ENCODE measurements at places on chromosomes 16 and 17.

DNA sequence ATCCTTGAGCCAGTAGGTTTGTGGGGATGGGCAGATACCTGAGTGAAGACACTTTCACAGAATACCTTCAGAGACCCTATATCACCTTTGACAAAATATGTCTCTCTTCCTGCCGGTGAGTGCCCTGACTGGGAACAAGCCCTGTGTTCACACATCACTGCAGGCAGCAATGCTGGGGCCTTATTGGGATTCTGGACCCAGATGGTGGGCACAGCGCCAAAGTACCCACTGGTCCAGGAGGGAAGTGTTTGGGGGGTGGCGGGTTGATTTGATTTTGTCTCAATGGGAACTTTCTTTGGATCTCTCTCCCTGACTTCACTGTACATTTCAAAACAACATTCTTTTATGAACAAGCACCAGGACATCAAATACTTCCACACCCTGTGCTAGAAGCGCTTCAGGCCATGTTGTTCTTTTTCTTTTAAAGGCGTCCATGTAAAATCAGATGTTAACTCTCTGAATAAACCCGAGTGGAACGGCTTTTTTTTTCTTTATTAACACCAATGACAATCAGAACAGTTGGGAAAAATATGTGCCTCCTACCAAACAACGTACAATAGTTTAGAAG is 62.4 kb upstream of the AKTIP start:
- no peak for DNase-seq

DNA sequence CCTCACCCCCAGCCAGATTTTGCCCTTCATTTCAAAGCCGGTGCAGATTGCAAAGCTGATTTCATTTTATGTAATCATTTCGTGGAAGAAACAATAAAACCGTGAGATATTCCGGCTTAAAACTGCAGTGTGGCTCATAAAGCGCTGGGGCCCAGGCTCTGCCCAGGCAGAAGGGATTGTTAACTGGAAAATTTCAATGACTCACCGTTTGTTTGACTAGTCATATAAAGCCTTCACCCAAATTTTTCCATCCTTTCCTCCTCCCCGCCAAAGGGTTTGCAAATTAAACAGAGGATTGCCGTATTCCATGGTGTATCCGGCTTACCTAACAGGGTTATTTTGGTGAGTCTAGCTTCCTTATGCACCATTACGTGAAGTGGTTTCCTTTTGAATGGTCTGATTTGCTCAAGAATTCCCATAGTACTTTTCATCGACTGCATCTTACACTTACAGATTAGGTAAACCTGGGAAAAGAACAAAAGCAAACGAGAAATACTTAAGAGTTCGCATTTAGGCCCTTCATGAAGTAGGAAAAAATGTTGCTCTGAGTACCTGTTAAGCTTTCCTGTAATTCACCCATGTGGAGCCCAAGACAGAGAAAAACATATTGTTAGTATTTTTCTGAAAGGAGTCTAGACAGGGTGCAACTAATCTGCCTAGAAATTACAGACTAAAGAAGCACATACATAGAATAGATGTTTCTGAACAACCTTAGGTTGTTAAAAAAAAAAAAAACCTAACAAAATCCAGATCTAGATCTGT is 949 bp upstream of the GSPT1 start:
- no peak for DNase-seq

- DNase-seq, result no peak
Observed at GRCh38 chr17:63492940-63493339, 16.1 kb downstream of the ACE start.

DNA sequence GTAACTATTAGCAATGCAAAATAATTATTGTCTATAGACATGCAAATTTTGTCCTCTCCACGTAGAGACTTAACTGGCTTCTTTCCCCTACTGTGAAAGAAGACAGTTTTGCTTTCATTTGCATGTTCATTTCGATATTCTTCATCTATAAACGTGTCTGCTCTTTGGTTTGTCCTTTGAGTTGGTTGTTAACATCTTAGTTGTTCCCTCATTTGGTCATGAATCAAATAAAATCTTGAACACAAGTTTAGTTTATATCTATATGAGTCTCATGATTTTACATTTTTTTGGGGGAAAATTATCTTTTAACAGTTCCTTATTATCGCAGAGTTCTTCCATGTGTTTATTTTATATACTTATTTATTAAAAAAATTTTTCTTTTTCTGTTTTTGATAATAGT is 214.4 kb downstream of the UTP18 start:
- DNase-seq, result no peak

- no peak for DNase-seq
Observed at GRCh38 chr17:19781488-19782458, 33.7 kb upstream of the ALDH3A1 start.

- DNase-seq, result no peak
Observed at GRCh38 chr17:79231766-79232287, 157.2 kb downstream of the ENGASE start.

DNA sequence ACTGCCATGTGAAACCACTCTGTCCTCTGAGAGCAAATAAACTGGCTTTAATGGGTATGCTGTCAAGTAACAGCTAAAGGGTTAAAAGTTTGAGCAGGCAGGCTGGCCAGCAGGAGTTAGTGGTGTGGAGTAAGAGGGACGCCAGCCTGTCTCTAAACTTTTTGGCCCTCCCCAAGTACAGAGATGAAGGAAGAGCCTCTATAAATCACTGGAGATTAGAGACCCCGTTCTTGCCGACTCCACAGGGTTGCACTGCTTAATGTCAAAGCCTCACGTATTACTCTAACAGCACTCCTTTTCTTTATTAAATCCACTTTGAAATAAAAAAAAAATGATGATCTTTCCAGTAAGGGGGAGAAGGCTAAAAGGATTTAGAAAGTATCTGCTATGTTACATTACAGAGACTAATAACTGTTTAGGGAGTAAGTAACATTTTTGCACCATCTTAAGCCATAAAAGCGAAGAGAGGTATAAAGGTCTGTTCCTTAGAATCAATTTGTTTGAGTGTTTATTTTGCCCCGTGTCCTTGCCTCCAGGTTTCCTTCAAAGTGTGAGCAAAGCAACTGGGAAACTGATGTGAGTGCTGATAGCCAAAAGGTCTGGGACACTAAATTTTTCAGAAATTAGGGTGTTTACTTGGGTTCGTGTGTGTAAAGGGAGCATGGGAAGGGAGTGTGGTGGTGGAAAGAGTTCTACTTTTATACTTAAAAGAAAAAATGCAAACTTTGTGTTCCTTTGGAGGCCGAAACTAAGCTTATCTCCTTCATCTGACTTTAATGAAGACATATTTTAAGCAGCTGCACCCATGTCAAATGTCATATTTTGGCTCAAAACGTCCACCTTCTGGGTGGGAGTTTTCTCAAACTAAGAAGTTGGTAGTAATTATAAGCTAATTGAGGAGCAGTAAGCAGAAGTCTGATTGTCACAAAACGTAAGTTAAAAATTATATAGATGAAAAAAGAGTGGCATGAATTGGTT is 109.9 kb upstream of the TBX2 start:
- no peak for DNase-seq

DNA sequence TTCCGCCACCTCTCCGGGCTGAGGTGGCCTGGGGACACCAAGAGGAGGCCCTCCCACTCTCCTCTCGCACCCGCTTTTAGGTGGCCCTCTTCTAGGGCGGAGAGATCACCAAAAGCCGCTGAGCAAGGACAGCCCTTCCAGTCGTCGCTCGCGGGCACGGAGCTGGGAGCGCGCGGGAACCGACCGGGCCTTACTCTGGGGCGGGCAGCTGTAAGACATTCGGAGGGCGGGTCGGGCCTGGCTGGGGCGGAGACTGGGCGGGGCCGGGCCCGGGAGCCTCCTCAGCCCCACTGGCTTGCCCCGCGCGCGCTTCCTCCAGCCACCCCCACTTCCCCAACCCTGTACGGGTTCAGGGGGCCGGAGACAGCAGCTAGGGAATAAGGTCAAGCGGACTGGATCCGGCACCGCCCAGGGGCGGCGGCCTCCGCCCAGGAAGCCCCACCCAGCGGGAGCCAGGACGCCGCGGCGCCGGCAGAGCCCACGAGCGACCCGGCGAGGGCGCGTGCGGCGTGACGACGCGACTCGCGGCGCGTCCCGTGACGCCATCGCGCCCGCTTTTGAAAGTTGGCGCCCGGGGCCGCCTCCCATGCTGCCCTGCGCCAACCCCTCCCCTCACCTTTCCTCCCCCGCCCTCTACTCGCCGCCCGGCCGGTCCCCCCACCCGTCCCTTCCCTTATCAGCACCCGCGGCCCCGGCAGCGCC is 351 bp upstream of the CTCF start:
- DNase-seq, result peak; percentile 98

GRCh38 chr16:27813591-27813990 is 249.9 kb downstream of the GSG1L start:
- no peak for DNase-seq

DNA sequence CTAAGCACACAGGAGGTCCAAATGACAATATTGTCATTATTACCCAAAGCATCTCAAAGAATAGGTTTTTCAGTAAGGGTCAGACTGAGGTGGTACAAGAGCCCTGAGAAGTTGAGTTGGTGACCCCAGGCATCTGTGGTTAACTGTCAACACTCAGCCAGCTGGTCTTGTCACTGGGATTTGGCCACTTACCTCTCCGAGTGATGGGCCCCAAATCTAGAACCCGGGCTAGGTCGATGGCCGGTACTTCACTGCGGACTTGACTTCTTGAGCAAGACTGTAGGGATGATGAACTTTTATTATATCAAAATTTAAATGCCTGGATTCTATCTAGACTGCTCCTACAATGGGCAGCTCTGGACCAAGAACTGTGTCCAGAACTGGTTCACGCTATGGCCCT is 11.5 kb downstream of the GP2 start:
- no peak for DNase-seq

DNA sequence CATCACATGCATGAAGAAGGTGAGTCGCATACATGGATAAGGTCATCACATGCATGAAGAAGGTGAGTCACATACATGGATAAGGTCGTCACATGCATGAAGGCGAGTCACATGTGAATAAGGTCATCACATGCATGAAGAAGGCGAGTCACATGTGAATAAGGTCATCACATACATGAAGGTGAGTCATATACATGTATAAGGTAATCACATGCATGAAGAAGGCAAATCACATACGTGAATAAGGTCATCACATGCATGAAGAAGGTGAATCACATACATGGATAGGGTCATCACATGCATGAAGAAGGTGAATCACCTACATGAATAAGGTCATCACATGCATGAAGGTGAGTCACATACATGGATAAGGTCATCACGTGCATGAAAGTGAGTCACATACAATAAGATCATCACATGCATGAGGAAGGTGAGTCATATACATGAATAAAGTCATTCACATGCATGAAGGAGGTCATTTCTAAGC is 105.1 kb upstream of the SDK2 start:
- DNase-seq, result no peak

- no peak for DNase-seq
Observed at GRCh38 chr16:19281246-19281645, 4.3 kb upstream of the CLEC19A start.

DNA sequence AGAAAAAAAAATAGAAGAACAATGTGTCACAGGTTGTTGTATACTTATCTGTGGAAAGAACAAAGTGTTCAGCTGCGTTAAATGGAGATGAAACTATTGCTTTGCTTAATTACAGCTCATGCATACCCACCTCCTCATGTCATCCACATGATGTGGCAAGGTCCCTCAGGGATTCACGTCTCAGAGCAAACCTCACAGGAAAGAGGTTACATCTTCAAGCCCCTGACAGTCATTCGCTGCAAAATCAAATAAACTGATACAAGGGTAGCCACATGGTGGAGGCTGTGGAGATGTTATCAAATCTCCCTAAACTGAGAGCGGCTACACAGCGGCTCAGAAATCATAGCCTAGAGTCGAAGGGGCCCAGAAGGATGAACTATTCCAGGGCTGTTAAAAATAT is 21.1 kb downstream of the GINS3 start:
- no peak for DNase-seq

- DNase-seq, result no peak
Observed at GRCh38 chr17:2176499-2177169, 121.7 kb downstream of the HIC1 start.

DNA sequence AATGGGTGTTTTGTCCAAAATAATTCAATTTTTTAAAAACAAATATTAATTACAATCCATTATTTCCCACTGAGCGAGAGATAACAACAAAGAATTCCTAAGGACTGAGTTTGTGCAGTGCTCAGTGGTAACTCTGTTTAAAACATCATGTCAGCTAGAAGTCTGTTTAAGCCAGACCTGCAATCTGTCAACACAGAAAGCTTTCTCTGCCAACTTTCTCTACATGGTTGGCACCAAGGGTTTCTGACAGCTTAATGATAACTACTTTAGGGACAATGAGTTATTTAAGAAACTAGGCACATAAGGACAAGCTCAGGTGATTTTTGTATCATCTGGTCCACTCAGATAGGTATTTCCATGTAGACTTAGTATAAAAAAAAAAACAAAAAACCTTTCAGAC is 81.8 kb downstream of the WDR59 start:
- no peak for DNase-seq

DNA sequence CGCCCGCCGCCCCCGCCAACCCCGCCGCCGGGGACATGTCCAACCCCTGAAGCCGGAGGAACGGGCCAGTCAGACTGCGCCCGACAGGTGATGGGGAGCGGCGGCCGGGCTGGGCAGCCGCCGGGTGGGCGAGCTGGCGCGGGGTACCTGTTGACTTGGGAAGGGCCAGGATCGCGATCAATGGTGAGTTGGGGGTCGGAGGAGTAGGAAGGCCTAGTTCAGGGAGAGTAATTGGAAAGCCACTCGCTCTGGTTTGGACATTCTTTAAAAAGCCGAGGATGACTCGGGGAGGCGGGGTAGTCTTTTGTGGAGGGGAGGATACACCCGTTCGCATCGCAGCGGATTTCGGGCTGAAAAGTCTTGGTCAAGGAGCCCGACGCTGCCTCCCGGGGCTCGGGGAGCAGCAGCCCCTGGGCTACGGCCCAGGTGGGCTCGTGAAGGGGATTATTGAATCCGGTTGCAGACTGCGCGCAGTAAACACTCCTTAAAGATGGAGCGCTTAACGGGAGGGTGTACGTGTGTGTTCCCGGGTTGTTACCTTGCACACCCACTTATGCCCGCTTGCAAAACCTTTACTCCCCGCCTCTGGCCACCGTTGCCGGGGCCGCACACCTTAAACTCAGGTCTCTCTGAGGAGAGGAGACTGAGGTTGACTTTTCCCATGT is 123.8 kb downstream of the GOSR1 start:
- DNase-seq, result peak; percentile 57

DNA sequence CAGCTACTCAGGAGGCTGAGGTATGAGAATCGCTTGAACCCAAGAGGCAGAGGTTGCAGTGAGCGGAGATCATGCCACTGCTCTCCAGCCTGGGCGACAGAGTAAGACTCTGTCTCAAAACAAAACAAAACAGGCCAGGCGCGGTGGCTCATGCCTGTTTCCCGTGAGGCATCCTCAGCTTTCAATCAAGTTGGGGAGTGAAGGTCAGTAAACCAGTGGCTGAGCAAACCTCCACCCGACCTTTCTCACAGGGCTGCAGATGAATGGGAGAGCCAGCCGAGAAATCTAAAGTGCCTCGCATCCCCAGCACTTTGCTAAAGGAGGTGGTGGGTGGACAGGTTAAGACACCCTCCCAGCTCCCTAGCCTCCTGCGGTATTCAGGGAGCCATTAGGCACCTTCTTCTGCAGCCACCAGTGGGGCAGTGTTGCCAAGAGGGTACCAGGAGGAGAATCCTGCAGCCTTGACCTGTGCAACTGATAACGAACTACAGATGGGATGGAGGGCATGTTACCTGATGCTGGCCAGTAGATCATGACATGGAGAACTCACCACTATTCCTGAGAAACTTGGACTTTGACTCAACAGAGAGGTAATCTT is 59.0 kb downstream of the KPNA2 start:
- no peak for DNase-seq
